ENCODE measurements at places on chromosomes 5 and 9.
A peak's percentile ranks its signal among the peaks of the same experiment; 100 is the strongest.

- DNase-seq = no peak
Observed at GRCh38 chr5:68246802-68247201, 31.2 kb downstream of the PIK3R1 start.

DNA sequence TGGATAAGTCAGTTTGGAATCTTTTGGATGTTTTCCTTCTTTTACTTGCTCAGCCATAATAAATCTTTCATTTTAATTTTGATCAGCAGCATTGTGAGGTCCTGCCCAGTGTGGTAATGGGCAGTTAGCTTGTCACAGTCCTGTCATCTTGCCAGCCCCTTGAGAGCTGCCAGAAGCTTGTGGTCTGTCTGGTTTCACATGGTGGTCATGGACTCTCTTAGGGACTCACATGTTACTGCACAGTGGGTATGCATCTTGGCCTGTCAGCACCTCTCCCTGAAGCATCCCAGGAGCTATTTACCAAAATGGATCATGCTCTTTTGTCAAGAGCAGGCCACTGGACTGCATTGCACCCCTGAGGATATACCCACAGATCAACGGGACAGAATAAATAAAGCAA is 60.3 kb downstream of the DAPK1 start:
- no peak for DNase-seq

- DNase-seq = no peak
Observed at GRCh38 chr5:143066556-143067281, 296.5 kb downstream of the ARHGAP26 start.

GRCh38 chr9:109451311-109452025 is 46.6 kb downstream of the PTPN3 start:
- DNase-seq = no peak

DNA sequence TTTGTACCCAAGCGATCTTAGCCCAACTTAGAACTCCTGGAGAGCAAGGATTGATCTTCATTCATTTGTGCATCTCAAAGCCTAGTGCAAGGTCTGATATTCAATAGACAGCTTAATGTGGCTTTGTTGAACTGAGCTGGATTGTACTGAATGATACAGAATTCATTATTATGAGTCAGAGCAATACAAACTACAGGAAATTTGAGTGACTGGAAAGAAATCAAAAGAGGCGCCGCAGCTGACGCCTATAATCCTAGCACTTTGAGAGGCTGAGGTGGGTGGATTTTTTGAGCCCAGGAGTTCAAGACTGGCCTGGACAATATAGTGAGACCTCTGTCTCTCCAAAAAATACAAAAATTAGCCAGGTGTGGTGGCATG is 58.6 kb downstream of the ENC1 start:
- no peak for DNase-seq

DNA sequence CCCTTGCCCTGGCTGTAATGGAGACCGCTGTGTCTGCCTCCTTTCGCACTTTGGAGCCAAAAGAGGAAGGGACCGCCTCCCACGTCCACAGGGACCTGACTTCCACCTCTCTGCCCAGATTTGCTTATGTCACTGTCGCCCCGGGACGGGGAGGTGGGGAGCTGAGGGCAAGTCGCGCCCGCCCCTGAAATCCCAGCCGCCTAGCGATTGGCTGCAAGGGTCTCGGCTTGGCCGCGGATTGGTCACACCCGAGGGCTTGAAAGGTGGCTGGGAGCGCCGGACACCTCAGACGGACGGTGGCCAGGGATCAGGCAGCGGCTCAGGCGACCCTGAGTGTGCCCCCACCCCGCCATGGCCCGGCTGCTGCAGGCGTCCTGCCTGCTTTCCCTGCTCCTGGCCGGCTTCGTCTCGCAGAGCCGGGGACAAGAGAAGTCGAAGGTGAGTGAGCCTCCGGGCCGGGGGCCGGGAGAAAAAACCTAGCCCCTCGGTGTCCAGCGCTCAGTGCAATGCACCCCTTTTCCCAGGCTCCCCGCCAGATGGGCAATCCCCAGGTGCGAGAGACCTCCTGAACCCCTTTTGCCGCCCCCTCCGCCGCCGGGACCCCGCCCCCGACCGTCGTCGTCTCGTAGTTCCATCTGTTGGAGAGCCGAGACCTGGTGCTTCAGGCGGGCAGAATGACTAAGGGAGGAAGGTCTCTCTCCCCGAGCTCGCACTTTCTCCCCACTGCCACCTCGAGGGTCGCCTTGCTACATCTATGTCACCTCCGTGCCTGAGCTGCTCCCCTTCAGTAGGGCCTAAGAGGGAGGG is at the start of gene GPX3:
Gene GPX3, plus strand, starts transcription at position 288 of the 807 bp plus-strand sequence. Its CDS starts 64 bp downstream, at position 352.
- peak; percentile 75 for DNase-seq

- DNase-seq = peak; percentile 81
Observed at GRCh38 chr9:123999661-124000060, 11.9 kb upstream of the LHX2 start.

DNA sequence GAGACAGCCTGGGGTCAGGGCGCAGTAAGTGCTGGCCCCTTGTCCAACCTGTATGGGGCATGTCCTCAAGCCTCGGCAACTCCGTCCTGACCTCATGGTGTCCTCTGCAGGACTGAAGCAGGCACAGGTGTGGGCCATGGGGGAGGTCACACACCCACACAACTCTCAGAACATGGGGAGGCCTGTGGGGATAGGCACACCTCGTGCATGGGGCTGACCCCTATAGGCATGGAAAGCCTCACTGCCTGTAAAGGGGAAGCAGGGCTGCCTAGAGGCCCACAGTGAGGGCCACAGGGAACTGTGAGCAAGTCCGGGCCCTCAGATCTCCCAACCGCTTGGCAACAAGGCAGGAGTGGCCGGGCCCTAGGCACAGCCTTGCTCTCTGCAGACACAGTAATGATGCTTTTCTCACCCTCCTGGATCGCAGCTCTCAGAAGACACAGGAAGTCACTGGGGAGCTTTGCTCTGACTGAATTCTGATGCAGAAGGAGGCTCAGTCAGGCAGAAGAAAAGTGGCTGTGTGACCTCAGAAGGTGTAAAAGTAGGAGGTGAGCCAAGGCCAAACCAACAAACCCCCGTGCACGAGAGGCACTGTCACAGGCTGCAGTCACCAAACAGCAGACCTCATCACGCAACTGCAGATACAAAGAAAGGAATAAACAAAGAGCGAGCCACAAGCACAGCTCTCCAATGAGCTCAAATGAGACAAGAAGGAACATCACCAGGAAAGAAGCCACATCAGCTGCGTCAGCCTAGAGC is 5.4 kb downstream of the IPPK start:
- DNase-seq = no peak

DNA sequence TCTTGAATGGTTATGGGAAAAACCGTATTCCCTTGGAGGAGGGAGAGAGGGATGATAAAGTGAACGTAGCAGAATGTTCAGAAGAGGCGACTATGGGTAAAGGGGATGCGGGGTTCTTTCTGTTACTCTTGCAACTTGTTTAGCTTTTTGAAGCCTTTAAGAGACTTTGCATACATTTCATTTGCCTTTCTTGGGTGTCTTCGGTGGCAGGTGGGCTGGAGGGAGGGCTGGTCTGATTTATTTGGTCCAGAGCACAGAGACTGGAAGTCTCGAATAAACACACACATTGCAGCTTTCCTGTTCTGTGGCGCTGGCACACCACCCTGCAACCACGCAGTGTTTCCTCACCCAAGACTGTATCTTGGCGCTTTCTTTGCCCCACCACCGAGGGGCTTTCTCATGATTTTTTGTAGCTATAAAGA is 23.2 kb downstream of the TTF1 start:
- no peak for DNase-seq

- DNase-seq = peak; percentile 2
Observed at GRCh38 chr9:34997379-34997781, 7.8 kb downstream of the DNAJB5 start.

DNA sequence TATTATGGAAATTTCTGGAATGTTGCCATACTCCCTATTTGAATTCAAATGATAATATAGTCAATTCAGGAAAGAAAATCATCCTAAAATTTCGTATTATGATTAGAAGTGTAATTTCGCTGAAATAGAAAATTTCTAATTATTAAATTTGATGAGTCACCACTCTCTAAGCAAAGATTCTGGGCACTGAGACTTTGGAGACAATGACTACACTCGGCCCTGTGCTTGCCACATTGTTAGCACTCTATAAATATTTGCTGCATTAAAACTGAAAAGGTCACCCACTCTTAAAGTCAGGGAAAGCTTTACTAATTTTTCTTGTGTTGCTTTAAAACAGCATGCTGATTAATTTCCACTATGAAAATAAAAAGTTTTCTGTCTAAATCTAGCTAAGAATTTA is 240.3 kb downstream of the TLE4 start:
- DNase-seq = no peak

- no peak for DNase-seq
Observed at GRCh38 chr5:91706785-91707520, 323.8 kb upstream of the ARRDC3 start.

- DNase-seq = no peak
Observed at GRCh38 chr5:116848954-116849581, 274.4 kb upstream of the SEMA6A start.
